ENCODE measurements at places on chromosomes 6 and 20. TPM values are rescaled to one million over a fixed set of nuclear protein-coding genes. Genes with fewer than 3 reads are reported as not detected.

DNA sequence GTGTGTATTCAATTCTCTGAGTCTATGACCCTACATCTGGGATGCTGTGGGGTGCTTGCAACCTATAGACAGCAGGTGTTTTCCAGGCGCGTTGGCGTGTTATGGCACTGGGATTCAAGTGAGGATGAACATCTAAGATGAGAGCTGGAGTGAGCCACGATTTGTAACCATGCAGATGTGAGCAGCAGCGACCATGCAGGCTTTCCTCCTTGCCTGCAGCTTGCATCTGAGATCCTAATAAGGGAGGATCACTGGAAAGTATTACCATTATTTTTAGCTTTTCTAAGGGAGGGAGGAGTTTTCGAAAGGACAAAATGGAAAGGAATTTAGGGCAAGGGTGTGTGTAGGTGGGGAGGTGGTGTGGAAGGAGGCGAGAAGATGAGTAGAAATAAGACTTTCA, 216.7 kb downstream of the ATXN1 start:
- DNase-seq = no peak
- no peaks in the 10 kb centered on the region for H3K27me3 ChIP-seq
- H3K36me3 ChIP-seq = peaks cover 11% of the 10 kb centered on the region
- H3K4me1 ChIP-seq = peaks cover 18% of the 10 kb centered on the region
- H3K27ac ChIP-seq = no peak overlapping the region

DNA sequence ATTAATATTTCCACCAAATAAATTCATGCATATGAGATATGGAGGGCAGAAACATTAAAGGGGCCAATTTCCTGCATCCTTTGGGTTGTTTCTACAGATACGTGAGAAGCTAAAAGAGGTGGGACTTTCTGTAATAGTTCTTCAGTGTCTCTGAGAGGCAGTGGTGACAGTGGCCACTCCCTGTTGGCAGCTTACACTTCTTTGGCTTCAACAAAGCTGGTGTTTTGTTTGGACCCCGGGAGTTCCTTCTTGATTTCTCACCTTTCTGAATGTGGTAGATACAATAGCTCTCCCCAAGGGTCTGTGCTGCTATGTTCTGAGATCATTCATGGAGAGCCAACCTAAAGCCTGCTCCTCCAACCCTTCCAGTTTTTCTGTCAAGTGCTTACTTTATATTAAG, 7.8 kb downstream of the PLCB1 start:
- peaks cover 4% of the 10 kb centered on the region for H3K27me3 ChIP-seq
- H3K27ac ChIP-seq = no peak overlapping the region
- peaks cover 6% of the 10 kb centered on the region for H3K4me1 ChIP-seq
- H3K4me3 ChIP-seq = no peak overlapping the region
- no peaks in the 10 kb centered on the region for H3K36me3 ChIP-seq

DNA sequence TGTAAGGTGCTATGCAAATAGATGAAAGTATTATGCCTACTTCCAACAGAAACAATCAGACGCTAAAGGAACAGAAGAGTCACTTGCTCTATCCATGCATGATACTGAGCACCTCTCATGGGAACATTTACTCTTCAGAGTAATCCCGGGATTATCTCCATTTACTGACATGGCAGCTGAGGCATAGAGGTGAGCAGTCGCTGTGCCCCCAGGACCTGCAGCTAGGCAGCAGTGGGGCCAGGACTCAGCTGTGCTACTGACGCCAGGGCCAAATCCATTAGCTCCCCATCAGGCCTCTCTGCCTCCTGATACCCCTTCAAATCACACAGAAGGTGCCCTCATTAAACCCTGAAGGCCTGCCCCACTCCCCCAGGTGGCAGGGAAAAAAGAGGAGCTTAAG, 51.9 kb downstream of the TRAM2 start:
- no peaks in the 10 kb centered on the region for H3K27me3 ChIP-seq
- peaks cover 7% of the 10 kb centered on the region for H3K4me1 ChIP-seq
- H3K36me3 ChIP-seq = no peaks in the 10 kb centered on the region

GRCh38 chr6:31922942-31923341, 4.6 kb upstream of the C2 start:
- no peak overlapping the region for H3K27ac ChIP-seq
- H3K36me3 ChIP-seq = no peaks in the 10 kb centered on the region
- H3K27me3 ChIP-seq = peaks cover 5% of the 10 kb centered on the region
- no peak overlapping the region for H3K4me3 ChIP-seq

- no peak overlapping the region for H3K27ac ChIP-seq
- no peaks in the 10 kb centered on the region for H3K4me1 ChIP-seq
- DNase-seq = no peak
- H3K27me3 ChIP-seq = no peaks in the 10 kb centered on the region
- H3K36me3 ChIP-seq = peaks cover 1% of the 10 kb centered on the region
- no peak overlapping the region for H3K4me3 ChIP-seq
Observed at GRCh38 chr6:38262026-38262425, 377.7 kb downstream of the BTBD9 start.

APOBEC2 gene
- total RNA-seq = not detected

DNA sequence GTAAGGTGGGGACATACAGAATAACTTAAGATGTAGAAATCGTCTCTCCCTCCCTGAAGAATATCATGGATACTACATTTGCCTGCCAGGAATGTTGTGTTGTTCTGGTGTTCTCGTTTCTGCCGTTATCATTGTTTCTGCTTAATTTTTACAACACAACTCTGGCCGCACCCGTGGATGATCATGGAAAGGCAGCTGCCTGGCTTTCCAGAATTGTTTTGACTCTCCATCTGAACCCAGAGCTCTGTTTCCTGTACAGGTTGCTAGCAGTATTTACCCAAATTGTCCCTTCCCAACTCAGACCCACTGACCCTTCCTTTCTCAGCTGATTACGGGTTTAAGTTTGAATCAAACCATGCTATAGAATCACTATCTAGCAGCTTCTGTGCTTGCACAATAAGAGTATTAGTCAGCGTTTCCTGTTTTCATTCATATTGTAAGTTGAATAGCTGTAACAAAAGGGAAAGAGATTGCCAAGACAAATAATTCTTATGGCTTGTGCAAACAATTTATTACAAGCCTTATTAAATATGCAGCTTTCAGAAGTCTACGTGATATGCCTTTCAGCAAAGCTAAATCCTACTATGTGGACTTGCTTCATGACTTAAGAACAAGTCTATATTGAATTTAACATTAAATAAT, 139.0 kb downstream of the MTHFD1L start:
- H3K4me1 ChIP-seq = peaks cover 19% of the 10 kb centered on the region
- H3K36me3 ChIP-seq = no peaks in the 10 kb centered on the region
- H3K27me3 ChIP-seq = no peaks in the 10 kb centered on the region
- H3K27ac ChIP-seq = peak overlapping the region; percentile 56

DNA sequence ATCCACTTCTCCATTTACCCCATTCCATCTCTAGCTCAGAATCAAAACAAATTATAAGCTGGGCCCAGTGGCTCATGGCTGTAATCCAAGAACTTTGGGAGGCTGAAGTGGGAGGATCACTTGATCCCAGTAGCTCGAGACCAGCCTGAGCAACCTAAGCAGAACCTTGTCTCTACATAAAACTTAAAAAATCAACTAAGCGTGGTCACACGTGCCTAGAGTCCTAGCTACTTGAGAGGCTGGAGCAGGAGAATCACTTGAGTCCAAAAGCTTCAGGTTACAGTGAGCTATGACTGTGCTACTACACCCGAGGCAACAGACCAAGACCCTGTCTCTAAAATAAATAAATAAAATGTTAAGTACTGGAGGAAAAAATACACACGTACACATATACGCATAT, 74.7 kb upstream of the RUNX2 start:
- no peaks in the 10 kb centered on the region for H3K27me3 ChIP-seq
- no peak for DNase-seq
- peaks cover 9% of the 10 kb centered on the region for H3K4me1 ChIP-seq
- no peak overlapping the region for H3K4me3 ChIP-seq
- H3K36me3 ChIP-seq = peaks cover 4% of the 10 kb centered on the region

TP53RK gene
- 20.9 TPM for total RNA-seq

EYS gene
- total RNA-seq = not detected

IPCEF1 gene
- total RNA-seq = 18.8 TPM

DNA sequence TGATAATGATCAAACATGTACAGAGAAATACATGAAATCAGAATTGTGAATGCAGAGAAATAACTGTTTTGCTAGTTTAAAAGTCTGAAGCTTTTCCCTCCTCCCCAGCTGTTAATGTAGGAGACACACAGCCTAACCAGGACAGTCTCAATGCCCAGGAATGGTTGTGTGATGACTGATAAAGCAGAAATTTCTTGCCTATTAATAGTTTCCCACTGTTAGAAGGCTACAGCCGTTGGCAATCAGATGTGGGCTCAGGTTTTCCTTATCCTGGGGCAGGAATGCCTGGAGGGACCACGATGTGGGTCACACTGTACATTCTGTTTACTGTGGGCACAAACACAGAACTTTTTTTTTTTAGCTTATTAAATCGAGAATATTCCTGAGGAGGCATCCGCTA, 1.9 kb downstream of the PPP1R3D start:
- H3K4me1 ChIP-seq = peaks cover 52% of the 10 kb centered on the region
- H3K27me3 ChIP-seq = no peaks in the 10 kb centered on the region
- H3K4me3 ChIP-seq = peak overlapping the region; percentile 74

ASIP gene
- not detected for total RNA-seq

- peak overlapping the region; percentile 88 for H3K27ac ChIP-seq
- H3K4me1 ChIP-seq = peaks cover 27% of the 10 kb centered on the region
- H3K4me3 ChIP-seq = peak overlapping the region; percentile 69
- H3K27me3 ChIP-seq = no peaks in the 10 kb centered on the region
- H3K36me3 ChIP-seq = peaks cover 12% of the 10 kb centered on the region
- peak; percentile 63 for DNase-seq
Observed at GRCh38 chr6:157075549-157076450, 247.5 kb downstream of the TMEM242 start.

DNA sequence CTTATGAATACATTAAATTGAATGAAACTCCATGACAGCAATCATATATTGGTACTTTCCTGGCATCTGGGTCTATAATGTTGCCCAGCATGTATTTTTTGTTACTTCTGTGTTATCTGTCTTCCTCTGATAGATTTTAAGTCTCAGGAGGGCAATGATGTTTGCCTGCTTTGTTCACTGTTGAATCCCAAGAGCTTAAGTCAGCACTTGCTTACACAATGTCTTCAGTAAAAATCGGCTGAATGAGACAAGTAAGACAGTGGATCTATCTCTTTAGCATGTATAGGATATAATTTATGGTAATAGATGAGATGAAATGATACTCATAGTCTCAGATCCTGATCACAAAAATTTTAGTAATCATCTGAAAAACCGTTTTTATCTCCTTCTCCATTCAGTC, 1034.9 kb upstream of the EPHA7 start:
- no peaks in the 10 kb centered on the region for H3K36me3 ChIP-seq
- no peak overlapping the region for H3K27ac ChIP-seq
- H3K4me1 ChIP-seq = no peaks in the 10 kb centered on the region

- DNase-seq = no peak
- H3K36me3 ChIP-seq = no peaks in the 10 kb centered on the region
- H3K4me3 ChIP-seq = no peak overlapping the region
- H3K27ac ChIP-seq = no peak overlapping the region
Observed at GRCh38 chr6:119620846-119621555, 271.4 kb upstream of the MAN1A1 start.

SASH1 gene
- 0.47 TPM for total RNA-seq

SOD2 gene
- 47.8 TPM for total RNA-seq

GABRR2 gene
- total RNA-seq = 0.67 TPM

Data from activated CD8-positive, alpha-beta memory T cell treated with anti-CD3 and anti-CD28 coated beads, Interleukin-2, amount 10 ng/mL, durations not matched to agents 7 days and 5 days (primary cell).